ENCODE measurements at places on chromosomes 11 and 22. TPM values are rescaled to one million over a fixed set of nuclear protein-coding genes. Genes with fewer than 3 reads are reported as not detected.
A peak's percentile ranks its signal among the peaks of the same experiment; 100 is the strongest.

GRCh38 chr22:17724241-17724640 lies 50.0 kb downstream of the BID start:
- no peak for DNase-seq

DNA sequence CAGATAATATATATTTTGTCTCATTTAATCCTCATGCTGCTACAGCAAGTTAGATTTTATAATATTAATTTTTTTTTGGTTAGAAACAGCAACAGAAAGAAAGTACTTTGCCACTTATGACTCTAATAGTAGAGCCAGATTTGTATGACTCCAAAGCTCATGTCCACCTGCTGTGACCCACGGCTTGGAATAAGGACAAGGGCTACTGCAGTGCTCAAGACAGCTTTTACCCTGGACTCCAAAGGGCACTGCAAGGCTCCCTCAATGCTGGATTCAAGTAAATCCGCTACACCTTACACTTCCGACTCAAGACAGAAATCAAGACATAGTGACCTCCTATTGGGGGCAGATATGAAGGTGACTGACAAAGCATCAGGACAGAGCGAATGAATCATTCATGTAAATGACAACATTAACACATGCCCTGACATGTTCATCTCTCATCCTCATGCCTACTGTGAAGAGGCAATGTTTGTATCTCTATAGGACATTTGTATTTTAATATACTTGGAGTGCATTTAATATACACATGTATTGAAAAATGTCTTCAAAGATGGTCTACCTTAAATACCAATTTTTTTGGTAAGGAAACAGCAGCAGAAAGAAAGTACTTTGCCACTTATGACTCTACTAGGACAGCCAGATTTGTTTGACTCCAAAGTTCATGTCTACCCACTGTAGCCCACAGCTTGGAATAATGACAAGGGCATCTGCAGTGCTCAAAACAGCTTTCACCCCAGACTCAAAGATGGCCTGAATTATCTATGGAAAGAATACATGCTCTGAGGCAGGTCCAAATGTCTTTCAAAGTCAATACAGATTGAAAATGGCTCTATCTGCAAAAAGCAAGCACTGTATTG lies 375.6 kb upstream of the CCDC90B start:
- DNase-seq: no peak

DNA sequence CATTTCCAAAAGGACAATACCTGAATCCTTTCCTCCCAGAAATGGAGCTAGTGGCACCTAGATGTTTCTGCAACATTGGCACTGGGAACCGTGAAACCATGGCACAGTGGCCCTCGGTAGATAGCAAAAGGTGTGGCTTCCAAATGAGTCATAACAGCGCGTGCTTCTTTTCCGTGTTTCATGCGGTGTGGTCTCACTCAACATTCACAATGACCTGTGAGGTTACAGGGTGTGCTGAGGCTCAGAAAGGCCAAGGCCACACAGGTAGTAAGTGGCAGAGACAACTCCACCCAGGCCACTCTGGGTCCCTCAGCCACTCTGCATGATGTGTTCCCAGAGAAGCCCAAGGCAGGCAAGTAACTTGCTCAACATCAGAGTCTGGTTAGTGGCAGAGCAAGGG lies 67.4 kb downstream of the TP53I11 start:
- no peak for DNase-seq

DNA sequence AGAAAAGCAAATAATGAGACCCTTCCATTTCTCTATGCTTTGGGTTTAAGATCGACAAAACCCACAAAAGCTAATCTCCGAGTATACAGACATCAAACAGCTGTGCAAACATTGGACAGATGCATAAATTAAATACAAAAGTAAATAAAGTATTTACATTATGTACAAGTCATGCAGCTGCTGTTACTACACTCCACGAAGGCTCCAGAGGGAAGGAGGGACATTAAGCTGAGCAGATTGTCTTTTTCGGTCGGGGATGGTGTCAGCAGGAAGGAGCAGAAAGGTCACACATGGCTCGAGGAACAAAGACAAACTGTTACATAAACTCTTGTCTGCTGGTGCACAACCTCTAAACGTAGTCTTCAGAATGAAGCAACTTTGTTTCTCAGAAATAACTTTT lies 88.8 kb upstream of the BARX2 start:
- DNase-seq: no peak

- no peak for DNase-seq
Observed at GRCh38 chr11:13415201-13415600, 47.8 kb downstream of the BTBD10 start.

DNA sequence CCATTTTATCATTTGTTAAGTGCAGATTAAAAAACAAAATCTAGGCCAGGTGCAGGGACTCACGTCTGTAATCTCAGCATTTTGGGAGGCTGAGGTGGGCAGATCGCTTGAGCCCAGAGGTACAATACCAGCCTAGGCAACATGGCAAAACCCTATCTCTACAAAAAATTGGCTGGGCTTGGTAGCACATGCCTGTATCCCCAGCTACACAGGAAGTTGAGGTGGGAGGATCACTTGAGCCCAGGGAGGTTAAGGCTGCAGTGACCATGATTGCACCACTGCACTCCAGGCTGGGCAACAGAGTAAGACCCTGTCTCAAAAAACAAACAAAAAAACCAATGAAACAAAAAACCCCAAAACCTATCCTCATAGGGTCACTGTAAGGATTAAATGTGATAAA lies 32.9 kb downstream of the HIRA start:
- DNase-seq: no peak

DNA sequence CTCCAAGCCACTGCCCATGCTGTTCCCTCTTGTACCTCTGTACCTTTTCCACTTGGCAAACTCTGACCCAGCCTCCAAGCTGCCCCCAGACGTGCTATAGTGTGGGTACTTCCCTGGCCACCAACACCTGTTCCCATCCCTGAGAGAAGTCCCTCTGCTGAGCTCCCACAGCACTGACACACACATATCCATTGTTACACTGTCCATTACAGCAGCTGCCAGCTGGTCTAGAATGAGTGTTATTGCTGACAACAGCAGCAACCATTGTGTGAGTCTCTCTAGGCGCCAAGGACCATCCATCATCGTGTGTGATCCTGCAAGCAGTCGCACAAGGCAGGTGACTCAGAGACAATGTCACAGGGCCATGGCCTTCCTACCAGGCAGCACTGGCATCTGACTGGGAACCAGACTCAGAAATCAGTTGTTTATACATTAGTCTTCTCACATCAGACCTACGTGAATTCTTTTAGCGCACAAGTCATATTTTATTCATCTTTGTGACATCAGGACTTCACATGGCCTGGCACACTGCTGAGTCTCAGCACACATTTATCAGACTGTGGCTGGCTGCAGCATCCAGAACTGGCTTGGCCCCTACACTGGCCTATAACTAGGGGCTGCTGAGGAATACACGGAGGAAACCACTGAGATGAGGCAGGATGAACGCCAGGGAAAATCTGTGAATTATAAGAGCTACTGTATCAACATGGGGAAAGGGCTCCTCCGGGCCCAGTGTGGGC lies 56.4 kb downstream of the SGSM3 start:
- DNase-seq: no peak

- no peak for DNase-seq
Observed at GRCh38 chr11:2580571-2581001, 119.2 kb downstream of the KCNQ1OT1 start.

GRCh38 chr22:19393704-19394103 lies 37.8 kb downstream of the HIRA start:
- no peak for DNase-seq

DNA sequence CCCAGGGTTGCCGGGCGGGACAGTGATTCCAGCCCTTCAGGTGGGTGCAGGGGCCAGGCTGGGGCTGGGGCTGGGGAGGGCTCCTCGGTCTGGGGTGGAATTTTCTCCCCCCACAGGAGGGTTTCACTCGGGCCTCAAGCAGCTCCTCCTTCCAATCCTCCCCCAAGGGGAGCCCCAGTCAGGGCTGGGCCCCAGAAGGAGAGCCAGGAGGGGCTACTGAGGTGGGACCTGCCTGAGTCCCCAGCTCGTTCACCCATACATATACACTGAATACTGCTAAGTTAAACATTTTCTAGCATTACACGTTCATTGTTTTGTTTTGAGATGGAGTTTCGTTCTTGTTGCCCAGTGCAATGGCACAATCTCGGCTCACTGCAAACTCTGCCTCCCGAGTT lies 1.5 kb upstream of the CRACR2B start:
- DNase-seq: no peak

DNA sequence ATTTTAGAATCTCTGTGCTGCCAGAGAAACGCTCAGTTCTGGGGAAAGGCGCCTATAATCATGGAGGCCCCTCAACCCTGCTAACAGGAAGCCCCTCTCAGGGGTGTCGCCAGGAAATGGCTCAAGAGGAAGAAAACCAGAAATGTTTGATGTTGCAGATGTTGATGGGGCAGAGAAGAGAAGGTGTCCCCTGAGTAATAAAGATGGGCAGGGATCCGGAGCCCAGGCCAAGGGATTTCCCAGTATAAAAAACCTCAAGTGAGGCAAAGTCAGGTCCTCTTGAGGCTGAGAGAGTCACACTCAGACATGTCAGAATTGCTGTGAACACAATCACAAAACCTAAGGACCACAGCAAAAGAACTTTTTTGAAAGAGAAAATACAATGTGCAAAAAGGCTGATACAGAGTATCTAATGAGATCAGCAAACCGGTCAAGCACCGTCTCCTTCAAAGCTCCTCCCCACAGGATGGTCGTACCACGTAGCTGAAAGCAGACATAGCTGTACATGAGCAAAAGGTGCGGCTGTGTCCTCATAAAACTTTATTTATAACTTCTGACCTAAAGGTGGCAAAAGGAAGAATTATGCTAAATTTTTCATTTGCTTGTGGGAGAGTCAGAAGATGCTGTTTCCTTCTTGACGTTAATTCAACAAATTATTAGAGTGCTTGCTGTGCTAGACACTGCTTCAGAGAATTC lies 12.2 kb downstream of the MOV10L1 start:
- DNase-seq: no peak

- peak; percentile 88 for DNase-seq
Observed at GRCh38 chr11:64225608-64226506, at the start of the genes NUDT22 and TRPT1. Gene NUDT22, plus strand, starts transcription at chr11:64226274. Its CDS starts 379 bp downstream, at chr11:64226653. Gene TRPT1, minus strand, starts transcription at chr11:64226186. Its CDS starts 326 bp downstream, at chr11:64225860.

GRCh38 chr11:75388386-75389275 lies 10.7 kb upstream of the RPS3 start:
- DNase-seq: peak; percentile 76

- no peak for DNase-seq
Observed at GRCh38 chr11:101835506-101836063, 79.2 kb upstream of the CEP126 start.

DNA sequence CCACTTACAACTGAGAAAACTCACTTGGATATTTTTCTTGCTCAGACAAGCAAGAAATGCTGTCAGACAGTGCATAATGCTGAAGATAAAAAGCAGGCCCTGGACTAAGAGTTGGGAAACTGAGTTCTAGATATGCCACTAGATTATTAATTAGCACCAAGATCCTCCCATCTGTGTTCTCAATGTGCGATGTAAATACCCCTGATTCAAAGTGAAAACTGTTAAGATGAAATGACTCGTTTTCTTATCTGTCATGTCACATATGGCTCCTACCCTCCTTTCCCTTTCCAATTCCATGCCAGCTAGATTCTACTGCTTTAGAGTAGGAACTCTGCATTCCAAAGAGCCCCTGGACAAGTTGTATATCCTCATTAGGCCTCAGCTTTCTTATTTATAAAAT lies 88.9 kb upstream of the CLNS1A start:
- no peak for DNase-seq

GRCh38 chr11:119512369-119512768 lies 89.4 kb upstream of the THY1 start:
- no peak for DNase-seq

DNA sequence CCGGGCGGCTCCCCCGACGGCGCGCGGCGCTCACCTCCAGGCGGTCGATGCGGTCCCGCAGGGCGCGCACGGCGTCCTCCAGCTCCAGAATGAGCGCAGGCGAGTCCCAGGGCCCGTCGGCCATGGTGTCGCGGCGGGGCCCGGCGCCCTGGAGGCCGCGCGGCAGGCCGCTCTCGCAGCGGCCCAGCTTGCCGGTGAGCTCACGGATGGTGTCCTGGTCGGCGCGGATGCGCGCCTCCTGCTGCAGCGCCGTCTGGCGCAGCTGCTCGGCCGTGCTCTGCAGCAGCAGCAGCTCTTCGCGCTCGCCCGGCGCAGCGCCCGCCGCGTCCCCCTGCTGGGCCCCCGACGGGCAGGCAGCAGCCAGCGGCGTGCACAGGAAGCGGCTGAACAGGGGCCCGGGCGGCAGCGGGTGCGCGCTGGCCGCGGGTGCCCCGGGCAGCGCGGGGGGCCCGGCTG lies 599 bp downstream of the NPTXR start:
- peak; percentile 60 for DNase-seq

DNA sequence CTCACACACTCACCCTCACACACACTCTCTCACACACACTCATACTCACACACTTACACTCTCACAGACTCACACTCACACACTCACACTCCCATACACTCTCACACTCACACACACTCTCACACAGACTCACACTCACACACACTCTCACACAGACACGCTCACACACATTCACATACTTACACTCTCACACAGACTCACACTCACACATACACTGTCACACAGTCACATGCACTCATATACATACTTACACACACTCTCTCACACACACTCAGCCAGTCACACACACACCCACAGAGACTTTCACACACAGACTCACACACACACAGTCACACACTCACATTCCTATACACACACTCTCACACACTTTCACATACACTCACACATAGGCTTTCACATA lies 1478.8 kb downstream of the BRD1 start:
- no peak for DNase-seq

GRCh38 chr11:108199446-108200321 lies 22.8 kb downstream of the NPAT start:
- DNase-seq: peak; percentile 41

DNA sequence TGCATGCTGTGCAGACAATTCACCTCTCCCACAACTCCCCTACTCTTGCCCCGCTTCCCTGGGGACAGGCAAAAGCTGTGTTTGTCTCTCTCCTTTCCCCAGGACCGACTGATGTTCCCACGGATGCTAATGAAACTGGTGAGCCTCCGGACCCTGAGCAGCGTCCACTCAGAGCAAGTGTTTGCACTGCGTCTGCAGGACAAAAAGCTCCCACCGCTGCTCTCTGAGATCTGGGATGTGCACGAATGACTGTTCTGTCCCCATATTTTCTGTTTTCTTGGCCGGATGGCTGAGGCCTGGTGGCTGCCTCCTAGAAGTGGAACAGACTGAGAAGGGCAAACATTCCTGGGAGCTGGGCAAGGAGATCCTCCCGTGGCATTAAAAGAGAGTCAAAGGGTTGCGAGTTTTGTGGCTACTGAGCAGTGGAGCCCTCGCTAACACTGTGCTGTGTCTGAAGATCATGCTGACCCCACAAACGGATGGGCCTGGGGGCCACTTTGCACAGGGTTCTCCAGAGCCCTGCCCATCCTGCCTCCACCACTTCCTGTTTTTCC lies 1.4 kb upstream of the MADD start:
- no peak for DNase-seq

MMP12 gene
- polyA plus RNA-seq: not detected

RAB1B gene
- 15.2 TPM for polyA plus RNA-seq

WNT11 gene
- polyA plus RNA-seq: 0.16 TPM

OR6T1 gene
- polyA plus RNA-seq: not detected

BAIAP2L2 gene
- polyA plus RNA-seq: not detected

OR56A1 gene
- not detected for polyA plus RNA-seq

IGLL5 gene
- 3.6 TPM for polyA plus RNA-seq

OR6M1 gene
- not detected for polyA plus RNA-seq

ZNF280A gene
- not detected for polyA plus RNA-seq
